OCI-M1 (cell line): ENCODE measurements at places on chromosomes 7 and 10.

- DNase-seq = no peak
Observed at GRCh38 chr7:134919240-134919641, 67.1 kb upstream of the AGBL3 start.

DNA sequence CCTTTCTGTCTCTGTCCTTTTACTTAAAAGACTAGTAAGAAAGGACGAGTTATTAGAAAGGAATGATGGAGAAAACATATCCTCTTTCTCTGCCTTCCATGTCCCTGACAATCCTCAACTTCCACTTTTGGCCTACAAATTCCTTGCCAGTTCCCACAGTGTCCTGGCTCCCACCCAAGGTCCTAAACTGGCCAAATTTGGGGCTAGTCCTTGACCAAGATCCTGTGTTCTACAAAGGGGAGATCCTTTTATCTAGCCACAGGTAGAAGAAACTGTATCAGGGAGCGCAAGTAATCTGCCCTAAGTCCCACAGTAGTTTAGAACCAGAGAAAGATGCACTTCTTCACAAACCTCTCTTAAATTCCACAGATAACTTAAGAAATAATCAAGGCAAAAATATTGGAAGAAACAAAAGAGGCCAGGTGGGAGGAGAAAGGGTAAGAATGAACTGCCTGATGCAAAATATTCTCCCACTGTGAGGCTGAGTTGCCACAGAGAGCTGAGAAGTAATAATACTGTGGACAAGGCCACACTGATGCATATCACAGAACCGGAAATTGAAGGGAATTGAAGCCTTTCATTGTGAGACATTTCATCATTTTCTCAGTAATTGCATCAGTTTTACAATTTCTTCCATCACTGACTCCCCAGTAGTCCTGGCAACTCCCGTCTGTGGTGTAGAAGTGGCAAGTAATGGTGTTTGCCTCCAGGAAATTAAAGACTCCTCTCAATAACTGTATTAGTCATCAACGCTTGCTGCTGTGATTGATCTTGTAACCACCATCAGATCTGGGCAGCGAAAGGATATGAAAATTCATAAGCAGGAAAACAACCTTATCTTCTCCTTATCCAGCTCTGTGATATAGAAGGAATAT lies 47.2 kb downstream of the DNAJC12 start:
- DNase-seq = peak; percentile 98

DNA sequence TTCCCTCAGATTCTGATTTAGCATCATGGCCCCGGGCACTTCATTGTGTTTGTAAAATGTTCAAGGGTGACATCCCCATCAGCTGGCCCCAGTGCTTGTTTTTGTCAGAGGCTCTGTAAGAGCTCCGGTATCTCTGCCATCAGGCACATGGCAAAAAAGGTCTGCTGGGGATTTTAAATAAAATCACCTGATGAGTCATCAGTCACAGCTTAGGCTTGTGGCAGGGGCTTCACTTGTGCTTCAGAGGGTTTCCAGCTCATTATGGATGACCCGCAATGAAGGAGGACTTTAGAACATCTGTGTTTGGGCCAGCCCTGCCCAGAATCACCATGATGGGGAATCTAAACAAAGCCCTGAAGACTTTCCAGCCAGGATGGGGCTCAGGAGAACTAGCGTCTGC lies 259.9 kb downstream of the ZEB1 start:
- no peak for DNase-seq

DNA sequence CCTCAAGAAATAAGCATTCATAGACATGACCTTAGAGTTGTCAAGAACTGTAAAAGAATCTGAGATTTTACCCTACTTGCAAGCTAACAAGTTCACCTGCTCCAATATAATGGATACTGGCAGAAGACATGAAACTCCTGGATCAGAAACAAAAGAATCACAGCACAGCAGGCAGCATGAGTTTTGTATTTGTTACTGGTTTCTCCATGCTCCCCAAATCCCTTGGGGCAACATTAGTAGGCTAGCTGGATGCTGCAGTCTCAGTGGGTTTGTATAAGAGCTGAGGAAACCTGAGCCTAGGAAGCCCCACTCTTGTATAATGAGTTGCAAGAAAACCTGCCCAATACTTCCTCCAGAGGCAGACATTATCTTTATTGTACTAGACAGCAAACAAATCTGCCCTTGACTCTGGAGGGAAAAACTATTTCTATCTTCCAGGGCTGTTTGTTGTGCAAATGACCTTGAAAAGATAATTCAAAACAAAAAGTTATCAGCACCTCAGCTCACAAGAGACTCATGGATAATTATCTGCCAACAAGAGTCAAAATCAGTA lies 64.8 kb downstream of the ABLIM1 start:
- no peak for DNase-seq

DNA sequence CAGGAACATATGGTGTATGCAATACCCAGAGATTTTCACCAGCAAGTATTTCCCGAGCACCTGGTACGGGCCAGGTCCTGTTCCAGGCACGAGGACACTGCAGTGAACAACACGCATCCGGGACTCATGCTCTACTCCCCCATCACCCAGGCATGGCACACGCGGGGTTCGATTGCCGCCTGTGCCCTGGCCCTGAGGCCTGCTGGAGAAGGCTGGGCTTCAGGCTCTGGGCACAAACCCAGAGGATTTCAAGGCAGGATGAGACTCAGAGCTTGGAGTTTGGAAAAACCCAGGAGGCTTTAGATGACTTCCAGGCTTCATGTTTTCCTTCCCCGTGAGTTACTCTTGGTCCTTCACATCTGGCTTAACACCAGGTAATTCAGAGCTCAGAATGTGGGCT lies 143.5 kb downstream of the NEURL1 start:
- DNase-seq = no peak

DNA sequence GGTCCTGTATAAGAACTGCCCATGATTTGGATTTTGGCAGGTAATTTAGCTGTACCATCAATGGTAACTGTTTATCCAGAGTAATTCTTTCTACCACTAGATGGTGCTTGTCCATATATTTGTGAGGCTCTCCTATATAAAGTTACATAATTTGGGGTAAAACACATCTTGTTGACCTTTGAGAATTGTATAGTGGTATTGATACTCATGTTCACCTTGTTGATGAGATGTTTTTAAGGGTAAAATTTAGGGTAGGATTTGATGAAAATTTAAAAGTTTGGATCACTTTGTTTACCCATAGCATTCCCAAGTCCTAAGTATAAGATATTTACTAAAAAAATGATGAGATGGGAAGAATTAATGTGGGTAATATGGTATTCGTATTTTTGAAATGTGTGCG lies 31.6 kb downstream of the ST7 start:
- peak; percentile 55 for DNase-seq

DNA sequence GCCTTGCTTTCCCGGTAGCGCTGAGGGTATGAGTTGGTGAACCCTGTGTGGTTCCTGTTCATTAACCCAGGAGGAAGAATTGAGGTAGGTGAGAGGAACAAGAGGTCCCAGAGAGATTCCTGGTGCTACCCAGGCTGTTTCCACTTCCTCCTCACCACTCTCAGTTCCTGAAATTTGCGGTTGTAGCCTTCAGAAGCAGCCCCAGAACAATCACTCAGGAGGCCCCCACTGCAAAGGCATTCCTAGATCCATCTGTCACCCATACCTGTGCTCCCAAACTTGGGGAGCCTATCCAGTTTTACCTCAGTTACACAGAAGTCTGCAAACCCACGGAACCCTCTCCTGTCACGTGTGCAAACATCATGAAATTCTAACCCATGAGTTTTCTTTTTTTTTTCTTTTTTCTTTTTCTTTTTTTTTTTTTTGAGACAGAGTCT lies 9.0 kb upstream of the PIP4K2A start:
- peak; percentile 10 for DNase-seq

DNA sequence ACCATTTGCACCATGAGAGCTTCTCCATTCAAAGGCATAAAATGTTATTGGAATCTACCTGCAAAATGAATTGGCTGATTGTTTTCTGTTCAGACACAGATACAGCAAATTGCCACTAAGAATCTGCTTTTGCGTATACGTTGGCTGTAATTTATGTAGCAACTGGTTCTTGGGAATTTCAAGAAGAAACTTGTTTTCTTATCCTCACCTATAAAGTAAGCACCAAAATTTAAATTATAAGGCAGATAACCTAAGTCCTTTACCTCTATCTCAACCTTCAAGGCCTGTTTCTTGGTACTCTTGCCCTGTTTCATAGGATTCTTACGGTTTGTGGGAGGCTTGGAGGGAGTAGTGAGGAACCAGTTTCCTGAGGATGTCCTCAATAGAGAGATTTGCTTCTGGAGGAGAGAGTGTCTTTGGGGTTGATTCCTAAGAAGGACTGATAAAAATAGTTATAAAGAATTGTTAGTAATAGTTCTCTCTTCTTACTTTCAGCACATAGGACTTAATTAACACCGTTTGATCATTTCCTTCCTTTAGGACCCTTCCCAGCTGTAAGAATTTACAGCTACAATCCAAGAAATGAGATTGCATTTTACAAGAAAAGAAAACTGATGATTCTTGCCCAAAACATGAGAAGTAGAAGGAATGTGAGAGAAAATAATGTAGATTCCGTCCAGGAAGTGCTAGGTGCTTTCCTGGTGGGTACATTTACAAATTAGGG lies 2.0 kb downstream of the STAMBPL1 start:
- DNase-seq = no peak

DNA sequence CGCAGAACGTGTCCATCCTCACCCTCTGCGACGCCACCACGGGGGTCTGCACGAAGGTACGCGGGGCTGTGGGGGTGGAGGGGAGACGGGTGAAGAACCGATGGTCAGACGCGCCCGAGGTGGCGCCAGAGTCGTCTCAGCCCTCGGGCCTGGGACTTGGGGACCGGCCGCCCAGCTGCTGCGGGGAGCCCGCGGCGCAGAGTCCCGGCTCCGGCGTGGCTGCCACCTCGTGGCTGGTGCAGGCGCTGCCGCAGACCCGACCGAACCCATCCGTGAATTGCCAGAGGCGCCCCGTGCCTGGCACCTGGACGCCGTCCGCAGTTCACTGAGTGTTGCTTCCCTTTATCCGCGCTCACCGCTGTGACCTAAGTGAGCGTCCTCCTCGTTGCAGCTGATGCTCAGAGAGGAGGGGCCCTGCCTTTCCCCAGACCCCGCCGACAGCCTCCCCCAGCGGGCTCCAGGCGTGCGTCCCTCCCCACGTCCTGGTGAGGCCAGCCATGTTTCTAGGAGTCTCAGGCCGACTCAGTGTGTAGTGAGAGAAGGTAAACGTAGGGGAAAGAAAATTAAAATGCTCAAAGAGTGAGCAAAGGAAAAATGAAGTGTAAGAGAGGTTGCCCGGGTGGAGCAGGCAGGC lies 208.7 kb downstream of the PAXIP1 start:
- no peak for DNase-seq

- DNase-seq = no peak
Observed at GRCh38 chr7:116120839-116121238, 89.5 kb upstream of the TES start.

GRCh38 chr10:100174699-100175677 lies 10.8 kb downstream of the ERLIN1 start:
- DNase-seq = no peak

- DNase-seq = no peak
Observed at GRCh38 chr10:44760513-44760912, 150.6 kb upstream of the TMEM72 start.

- no peak for DNase-seq
Observed at GRCh38 chr7:80089366-80089765, 45.3 kb upstream of the GNAI1 start.

- no peak for DNase-seq
Observed at GRCh38 chr10:66811211-66811610, 114.6 kb upstream of the LRRTM3 start.

DNA sequence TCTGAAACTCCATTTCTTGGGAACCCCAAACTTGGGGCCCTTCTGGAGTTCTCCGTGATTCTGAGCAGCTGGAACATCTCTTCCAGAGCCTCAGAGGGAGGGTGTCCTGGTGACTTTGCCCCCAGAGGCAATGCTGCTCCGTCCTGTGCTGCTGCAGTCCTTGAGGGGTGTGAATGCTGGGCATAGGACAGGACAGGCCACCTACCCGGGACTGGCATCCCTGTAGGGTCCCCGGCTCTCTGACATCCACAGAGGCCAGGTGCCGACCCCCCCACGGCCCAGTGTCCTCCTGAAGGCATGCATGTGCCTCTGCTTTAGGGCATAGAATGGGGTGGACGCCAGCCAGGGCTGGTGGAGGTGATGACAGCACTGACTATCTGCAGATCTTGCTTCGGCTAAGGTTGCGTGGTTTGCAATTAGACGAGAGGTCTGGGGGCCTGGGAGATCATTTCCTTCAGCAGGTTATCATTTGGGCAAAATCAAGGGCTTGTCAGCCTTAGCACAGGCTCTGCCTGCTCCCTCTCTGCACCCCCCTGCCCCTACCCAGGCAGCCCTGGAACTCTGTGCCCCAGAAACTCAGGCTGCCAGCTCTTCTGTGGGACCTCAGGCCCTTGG lies 136.9 kb upstream of the GPR26 start:
- no peak for DNase-seq

DNA sequence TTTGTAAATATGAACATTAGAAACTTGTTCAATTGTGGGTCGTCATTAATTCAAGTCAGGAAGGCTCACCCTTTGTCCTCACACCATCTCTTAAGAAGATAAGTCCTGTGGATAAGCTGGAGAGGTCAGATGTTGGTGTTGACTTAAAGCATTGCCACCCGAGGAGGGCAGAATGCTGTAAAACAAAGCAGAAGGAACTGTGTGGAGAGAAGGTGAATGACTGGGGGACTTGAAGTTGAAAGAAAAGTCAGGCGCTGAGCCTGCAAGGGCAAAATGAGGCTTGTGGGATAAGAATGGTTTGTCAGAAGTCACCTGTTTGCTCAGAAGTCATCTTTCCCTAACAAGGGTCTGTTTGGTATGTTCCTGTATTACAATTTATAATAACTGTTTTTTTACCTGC lies 9.1 kb downstream of the RPA3 start:
- DNase-seq = no peak

DNA sequence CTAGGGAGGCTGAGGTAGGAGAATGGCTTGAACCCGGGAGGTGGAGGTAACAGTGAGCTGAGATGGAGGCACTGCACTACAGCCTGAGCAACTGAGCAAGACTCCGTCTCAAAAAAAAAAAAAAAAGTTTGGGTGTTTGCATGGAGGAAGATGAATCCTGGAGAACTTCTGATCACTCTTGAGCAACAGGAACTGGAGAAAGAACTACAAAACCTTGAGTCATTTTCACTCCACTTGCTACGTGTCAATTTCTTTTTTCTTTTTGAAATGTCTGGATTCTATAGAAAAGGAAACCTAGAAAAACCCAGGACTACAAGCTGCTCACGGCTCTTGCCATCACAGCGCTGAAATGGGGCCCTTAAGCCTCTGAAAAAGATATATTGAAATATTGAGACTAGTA lies 189.6 kb upstream of the NRP1 start:
- no peak for DNase-seq

DNA sequence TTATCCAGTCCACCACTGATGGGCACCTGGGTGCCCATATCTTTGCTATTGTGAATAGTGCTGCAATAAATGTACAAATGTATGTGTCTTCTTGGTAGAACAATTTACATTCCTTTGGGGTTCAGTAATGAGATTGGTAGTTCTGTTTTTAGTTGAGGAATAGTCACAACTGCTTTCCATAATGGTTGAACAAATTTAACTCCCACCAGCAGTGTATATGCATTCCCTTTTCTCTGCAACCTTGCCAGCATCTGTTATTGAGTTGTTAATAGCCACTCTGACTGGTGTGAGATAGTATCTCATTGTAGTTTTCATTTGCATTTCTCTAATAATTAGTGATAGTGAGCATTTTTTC lies 27.8 kb downstream of the COA1 start:
- DNase-seq = no peak
